IMR-90 (cell line): ENCODE measurements at places on chromosomes 12 and 14. TPM values are rescaled to one million over a fixed set of nuclear protein-coding genes. Genes with fewer than 3 reads are reported as not detected.

DNA sequence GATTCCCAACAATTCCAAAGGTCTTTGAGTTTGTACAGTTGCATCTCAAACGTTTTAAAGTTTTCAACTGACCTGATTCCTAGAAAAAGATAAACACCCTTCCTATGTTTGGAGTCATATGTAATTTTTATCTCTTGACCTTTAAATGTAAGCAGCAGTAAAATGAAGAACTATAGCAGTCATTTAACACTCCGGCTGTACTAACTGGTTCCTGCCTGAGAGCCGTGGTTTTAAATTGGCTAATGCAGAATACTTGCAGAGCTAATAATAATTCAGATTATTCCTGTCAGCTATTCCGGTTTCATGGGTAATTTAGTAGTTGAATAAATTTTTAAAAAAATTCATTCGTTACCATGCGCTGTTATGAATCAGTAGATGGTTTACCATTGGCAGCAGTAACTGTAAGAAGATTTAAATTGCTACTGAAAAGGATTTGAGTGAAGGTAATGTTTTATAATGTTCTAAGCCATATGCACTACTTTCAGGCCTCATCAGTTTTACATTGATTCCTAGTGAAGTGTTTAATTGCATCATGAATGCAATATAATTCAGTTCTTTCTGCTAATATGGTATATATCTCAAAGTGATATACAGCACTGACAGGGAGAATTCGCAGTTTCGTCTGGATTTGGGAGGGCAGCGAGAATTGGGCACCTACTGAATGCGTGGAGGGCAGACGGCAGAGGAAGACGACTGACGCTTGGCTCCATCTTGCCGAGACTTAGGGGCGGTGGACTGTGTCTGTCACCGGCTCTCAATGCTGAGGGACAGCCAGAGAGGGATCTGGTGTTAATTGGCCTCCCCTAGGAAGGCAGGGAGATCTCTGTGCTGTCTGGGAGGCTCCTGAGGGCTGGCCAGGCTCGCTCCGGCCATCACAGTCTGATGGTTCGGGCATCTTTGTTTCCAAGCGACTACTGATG, 217.7 kb downstream of the PHETA1 start:
- H3K36me3 ChIP-seq, result no peaks in the 10 kb centered on the region
- DNase-seq, result no peak

DNA sequence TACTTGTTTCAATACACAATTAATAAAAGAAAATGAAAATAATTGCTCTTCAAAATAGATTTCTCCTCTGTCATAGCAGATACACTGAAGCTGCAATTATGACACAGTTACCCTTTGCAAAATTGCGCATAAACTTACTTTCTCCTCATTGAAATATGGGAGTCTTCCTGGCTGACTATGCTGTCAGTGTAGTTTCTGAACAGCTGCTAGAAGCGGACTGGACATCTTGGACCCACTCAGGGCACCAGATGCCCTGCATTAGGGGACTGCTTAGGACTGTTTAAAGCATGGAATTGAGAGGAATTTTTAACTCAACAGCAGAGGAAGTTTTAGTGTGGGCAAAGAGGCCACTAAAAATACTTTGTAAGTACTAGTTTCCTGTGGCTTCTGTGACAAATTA, 454.9 kb downstream of the ATP23 start:
- H3K4me3 ChIP-seq, result no peak overlapping the region
- no peaks in the 10 kb centered on the region; the same call in 1 of the 2 replicates for H3K4me1 ChIP-seq
- DNase-seq, result no peak
- no peaks in the 10 kb centered on the region for H3K27me3 ChIP-seq
- no peak overlapping the region for H3K27ac ChIP-seq

GRCh38 chr12:106386813-106387535, 29.4 kb downstream of the POLR3B start:
- H3K36me3 ChIP-seq, result peaks cover 9% of the 10 kb centered on the region
- peak; percentile 65 for DNase-seq
- H3K4me3 ChIP-seq, result no peak overlapping the region
- H3K4me1 ChIP-seq, result no peaks in the 10 kb centered on the region

DNA sequence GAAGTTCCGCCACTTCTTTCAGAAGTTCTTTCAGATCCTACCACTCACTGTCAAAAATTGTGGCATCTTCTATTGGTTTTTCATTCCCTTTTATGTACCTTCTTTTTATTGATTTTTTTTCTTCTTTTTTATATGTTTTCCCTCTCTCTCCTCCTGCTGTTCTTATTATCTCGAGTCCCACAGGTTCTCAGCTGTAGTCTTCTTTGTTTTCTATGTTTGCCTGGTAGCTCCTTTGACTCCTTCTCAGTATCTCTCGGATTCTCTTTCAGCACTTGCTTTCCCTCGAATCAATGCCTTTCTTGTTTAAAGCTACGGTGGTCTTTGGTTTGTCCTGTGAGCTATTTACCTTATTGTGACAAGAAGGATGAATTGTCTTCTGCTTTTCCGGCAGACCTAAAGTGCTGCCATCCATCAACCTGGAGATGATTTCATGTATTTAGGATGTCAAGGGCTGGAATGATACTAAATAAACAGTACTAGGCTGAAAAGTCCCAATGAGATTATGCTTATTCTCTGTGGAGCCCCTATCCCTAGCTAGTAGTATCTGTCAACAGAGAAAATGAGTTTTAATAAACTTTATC, 541.7 kb downstream of the NOVA1 start:
- H3K27me3 ChIP-seq, result no peaks in the 10 kb centered on the region
- no peak for DNase-seq
- no peaks in the 10 kb centered on the region for H3K36me3 ChIP-seq
- H3K4me3 ChIP-seq, result no peak overlapping the region
- no peak overlapping the region for H3K27ac ChIP-seq
- no peaks in the 10 kb centered on the region for H3K4me1 ChIP-seq

GRCh38 chr12:100186071-100186470, 14.5 kb upstream of the ACTR6 start:
- H3K4me1 ChIP-seq, result peaks cover 6% of the 10 kb centered on the region; the same call in 1 of the 2 replicates
- H3K36me3 ChIP-seq, result no peaks in the 10 kb centered on the region
- no peak overlapping the region for H3K4me3 ChIP-seq
- no peak for DNase-seq
- no peaks in the 10 kb centered on the region for H3K27me3 ChIP-seq

DNA sequence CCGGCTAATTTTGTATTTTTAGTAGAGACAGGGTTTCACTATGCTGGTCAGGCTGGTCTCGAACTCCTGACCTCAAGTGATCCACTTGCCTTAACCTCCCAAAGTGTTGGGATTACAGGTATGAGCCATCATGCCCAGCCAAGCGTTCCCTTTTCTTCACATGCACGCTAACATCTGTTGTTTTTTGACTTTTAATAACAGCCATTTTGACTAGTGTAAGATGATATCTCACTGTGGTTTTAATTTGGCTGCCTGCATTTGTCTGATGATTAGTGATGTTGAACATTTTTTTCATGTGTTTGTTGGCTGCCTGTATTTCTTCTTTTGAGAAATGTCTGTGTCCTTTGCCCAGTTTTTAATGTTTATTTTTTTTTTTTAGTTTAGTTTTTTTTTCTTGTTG, 10.2 kb upstream of the YARS2 start:
- no peaks in the 10 kb centered on the region for H3K36me3 ChIP-seq
- no peak overlapping the region for H3K4me3 ChIP-seq
- DNase-seq, result no peak
- H3K27ac ChIP-seq, result no peak overlapping the region

GRCh38 chr12:117744418-117744817, 224.4 kb downstream of the KSR2 start:
- no peak overlapping the region for H3K27ac ChIP-seq
- H3K4me3 ChIP-seq, result no peak overlapping the region
- no peak for DNase-seq
- H3K4me1 ChIP-seq, result no peaks in the 10 kb centered on the region
- H3K27me3 ChIP-seq, result no peaks in the 10 kb centered on the region
- H3K36me3 ChIP-seq, result no peaks in the 10 kb centered on the region

The PARPBP gene
- total RNA-seq, result 7.2 and 15.6 TPM in 2 replicates

The COL2A1 gene
- total RNA-seq, result not detected in 2 replicates

The ALDH1L2 gene
- 16.7 and 22.8 TPM in 2 replicates for total RNA-seq
